ENCODE measurements at places on chromosomes 7 and 10.

DNA sequence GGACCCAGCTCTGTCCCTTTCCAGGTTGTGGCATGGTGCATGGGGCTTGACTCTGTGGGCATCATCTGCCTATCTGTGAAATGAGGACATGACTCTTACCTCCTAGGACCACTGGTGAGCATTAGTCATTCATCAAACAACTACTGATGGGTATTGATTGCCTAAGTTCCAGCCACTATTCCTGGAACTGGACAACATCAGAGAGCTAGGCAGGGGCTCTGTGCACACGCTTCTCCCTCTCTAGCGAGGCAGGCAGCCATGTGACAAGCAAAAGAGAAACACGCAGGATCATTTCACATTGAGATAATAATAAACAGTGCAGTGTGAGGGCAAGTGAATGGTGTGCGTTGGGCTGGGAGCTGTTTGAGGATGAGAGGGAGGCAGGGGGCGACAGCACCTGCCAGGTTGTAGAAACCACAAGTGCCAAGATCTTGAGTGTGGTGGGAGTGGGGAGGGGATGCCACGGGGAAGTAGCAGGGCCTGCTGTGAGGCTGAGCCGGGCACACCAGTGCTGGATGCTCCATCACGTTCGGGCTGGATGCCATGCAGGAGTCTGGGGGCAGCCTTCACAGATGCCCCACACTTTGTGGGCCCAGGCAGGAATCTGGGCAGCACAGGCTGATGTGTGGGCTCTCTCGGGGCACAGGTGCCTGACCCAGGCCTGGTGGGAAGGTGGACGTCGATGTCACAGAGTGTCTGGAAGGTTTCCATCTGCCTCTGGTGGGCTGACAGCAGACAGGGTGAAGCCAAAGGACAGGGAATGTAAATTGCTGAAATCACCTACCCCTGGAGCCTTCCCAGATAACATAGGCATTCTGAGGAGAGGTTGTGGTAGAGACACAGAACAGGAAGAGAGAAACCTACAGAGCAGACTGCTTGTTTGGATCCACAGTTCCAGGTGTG, 405.5 kb downstream of the RPS24 start:
- no peak for DNase-seq

- no peak for DNase-seq
These were observed 958.4 kb downstream of the TYW1 start for GRCh38 chr7:67955061-67955460.

DNA sequence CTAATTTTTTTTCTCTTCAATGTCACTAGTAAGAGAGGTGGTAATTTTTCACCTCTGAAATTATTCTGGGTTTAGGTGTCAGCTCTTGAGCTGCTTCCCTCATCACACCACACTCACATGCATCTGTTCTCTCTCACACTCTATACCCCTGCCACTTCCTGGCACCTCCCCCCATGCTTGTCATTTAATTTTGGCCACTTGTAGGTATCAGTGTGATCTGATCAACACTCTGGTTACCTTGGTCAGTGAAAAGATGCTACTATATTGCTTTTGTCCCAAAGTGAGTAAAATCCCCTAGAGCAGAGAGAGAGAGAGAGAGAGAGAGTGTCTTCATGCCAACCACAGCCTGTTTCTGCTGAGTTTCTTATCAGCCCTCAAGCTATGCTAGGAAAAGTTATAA, 42.5 kb downstream of the STK17A start:
- peak; percentile 36 for DNase-seq

DNA sequence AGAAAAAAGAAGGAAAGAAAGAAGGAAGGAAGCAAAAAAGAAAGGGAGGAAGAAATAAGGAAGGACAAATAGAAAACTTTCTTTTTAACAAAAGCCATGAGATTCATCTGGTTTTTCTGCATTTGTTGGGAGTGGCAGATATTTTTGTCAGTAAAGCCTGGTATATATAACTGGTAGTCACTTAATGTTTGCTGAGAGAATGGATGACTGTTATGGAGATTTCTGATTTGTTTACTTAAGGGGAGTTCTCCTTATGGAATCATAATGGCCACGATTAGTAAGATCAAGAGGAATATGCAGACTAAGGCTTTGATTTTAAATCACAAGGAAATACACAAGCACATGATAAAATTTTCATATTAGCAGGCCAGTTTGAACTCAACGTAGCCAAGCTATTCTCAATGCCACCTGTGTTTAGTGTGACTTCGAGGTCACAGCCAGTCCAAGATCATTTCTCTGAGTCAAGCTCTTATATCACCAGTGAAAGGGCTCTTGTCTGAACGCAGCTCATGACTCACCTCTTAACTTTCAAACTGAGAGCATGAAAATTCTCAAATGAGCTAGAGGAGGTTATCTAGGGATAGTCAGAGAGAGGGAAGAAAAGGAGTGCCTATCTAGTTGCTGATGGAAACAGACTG, 445.1 kb upstream of the ZMIZ1 start:
- DNase-seq = no peak

DNA sequence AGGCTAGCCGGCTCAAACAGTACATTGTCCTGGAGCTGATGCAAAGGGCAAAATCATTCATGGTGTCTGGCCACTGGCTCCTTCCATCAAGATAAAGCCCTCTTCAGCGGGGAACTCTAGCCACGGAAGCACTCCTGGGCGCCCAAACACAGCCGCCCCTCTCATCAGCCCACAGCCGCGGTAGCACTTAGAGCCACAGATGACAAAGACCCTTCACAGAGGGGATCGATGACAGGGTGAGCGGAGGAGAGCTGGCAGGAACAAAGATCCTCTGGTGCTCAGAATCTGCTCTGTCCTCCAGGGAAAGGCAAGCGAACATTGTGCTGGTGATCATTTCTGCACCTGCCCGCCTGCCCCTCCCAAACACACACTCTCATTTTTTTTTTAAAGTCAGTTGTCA, 222.2 kb upstream of the NRP1 start:
- DNase-seq = no peak

- DNase-seq = no peak
These were observed 136.5 kb upstream of the ETV1 start for GRCh38 chr7:14125998-14126397.
